ENCODE measurements at places on chromosomes 3 and 15.
A peak's percentile ranks its signal among the peaks of the same experiment; 100 is the strongest.

DNA sequence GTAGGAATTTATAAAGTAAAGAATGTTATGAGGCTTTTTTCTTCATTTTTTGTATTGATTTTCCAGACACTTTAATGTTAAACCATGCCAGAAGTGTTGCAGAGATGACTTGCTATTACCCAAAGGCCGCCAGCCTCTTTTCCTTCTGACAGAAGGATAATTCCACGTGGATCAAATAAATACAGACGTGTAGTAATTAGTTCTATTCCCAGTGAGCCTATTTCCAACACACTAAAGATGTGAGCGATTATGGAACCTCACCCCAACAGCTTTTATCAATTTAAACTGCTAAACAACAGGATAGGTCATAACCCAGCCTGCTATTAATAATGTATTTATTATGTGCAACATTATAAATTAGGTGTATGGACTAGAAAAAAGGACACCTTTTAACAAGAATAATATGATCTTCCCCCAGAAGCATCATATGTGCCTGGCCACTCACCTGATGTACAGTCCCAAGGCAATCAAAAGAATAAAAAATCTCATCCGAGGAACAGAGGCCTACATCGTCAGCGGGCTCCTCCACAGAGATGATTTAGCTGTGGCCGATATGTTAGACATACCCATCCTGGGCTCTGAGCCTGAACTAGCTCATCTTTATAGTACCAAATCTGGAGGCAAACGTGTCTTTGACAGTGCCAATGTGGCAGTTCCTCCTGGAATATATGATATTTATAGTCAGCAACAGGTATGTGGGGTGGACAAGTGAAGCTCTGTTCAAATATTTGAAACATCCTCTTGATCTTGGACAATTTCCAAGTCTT is 125.9 kb upstream of the C15orf61 start:
- no peak for DNase-seq
- H3K4me1 ChIP-seq = no peaks in the 10 kb centered on the region
- no peaks in the 10 kb centered on the region for H3K36me3 ChIP-seq
- H3K27ac ChIP-seq = no peak overlapping the region

DNA sequence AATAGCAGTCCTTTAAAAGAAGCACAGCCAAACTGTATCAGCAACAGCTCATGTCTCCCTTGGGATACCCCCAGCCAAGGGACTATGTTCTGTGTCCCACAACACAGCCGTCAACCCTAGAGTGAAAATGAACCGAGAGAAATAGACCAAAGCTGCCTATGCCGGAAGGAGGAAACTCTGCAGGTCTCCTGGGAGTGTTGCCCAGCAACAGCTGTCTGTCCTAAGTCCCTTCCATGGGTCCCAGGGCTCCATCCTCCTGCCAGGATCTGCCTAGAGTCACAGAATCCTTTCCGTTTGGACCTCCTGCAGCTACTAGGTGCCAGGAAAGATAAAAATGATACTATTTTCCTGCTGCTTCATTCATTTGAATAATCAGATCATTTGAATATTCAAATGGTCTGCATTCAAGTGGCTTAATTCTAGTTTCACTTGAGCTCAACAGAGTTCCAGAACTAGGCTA is 53.1 kb downstream of the TRANK1 start:
- H3K36me3 ChIP-seq = no peaks in the 10 kb centered on the region
- no peak overlapping the region for H3K4me3 ChIP-seq
- no peaks in the 10 kb centered on the region for H3K27me3 ChIP-seq
- DNase-seq = no peak
- H3K4me1 ChIP-seq = no peaks in the 10 kb centered on the region

GRCh38 chr15:78182336-78182700 is 33.2 kb downstream of the IDH3A start:
- no peaks in the 10 kb centered on the region for H3K27me3 ChIP-seq
- H3K4me1 ChIP-seq = no peaks in the 10 kb centered on the region
- H3K36me3 ChIP-seq = no peaks in the 10 kb centered on the region
- H3K27ac ChIP-seq = no peak overlapping the region

GRCh38 chr15:80893777-80894176 is 95.8 kb downstream of the MESD start:
- no peaks in the 10 kb centered on the region for H3K4me1 ChIP-seq
- no peak overlapping the region for H3K27ac ChIP-seq
- H3K27me3 ChIP-seq = no peaks in the 10 kb centered on the region

DNA sequence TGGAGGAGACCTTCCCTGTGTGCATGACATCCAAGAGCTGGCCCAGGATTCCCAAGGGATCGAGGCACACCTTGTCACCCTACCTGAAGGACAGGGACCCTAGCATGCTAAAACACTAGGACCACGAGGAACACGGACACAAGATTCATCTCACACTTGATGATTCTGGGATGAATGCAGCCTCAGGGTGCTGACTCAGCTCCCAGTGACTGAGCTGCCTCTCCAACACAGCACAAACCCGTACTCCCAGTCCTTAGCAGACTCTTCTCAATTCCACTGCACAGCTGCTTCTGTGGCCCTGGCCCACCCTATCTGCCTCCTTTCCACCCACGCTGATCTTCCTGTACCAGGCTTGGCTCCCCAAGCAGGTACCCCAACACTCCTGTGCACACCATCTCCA is 9.1 kb upstream of the OXTR start:
- H3K4me3 ChIP-seq = no peak overlapping the region
- no peaks in the 10 kb centered on the region for H3K36me3 ChIP-seq
- H3K27me3 ChIP-seq = no peaks in the 10 kb centered on the region
- no peaks in the 10 kb centered on the region for H3K4me1 ChIP-seq
- DNase-seq = no peak
- H3K27ac ChIP-seq = no peak overlapping the region

- H3K36me3 ChIP-seq = no peaks in the 10 kb centered on the region
- H3K4me3 ChIP-seq = no peak overlapping the region
- no peaks in the 10 kb centered on the region for H3K27me3 ChIP-seq
Measured at GRCh38 chr15:35104526-35105147, 19.5 kb upstream of the NANOGP8 start.

GRCh38 chr15:75483961-75484360 is 32.5 kb upstream of the SIN3A start:
- no peak overlapping the region for H3K27ac ChIP-seq
- H3K4me1 ChIP-seq = no peaks in the 10 kb centered on the region
- no peaks in the 10 kb centered on the region for H3K36me3 ChIP-seq

GRCh38 chr3:132563420-132564069 is 33.5 kb upstream of the ACKR4 start:
- H3K4me1 ChIP-seq = no peaks in the 10 kb centered on the region
- no peak for DNase-seq
- no peak overlapping the region for H3K27ac ChIP-seq
- H3K27me3 ChIP-seq = no peaks in the 10 kb centered on the region
- no peaks in the 10 kb centered on the region for H3K36me3 ChIP-seq

DNA sequence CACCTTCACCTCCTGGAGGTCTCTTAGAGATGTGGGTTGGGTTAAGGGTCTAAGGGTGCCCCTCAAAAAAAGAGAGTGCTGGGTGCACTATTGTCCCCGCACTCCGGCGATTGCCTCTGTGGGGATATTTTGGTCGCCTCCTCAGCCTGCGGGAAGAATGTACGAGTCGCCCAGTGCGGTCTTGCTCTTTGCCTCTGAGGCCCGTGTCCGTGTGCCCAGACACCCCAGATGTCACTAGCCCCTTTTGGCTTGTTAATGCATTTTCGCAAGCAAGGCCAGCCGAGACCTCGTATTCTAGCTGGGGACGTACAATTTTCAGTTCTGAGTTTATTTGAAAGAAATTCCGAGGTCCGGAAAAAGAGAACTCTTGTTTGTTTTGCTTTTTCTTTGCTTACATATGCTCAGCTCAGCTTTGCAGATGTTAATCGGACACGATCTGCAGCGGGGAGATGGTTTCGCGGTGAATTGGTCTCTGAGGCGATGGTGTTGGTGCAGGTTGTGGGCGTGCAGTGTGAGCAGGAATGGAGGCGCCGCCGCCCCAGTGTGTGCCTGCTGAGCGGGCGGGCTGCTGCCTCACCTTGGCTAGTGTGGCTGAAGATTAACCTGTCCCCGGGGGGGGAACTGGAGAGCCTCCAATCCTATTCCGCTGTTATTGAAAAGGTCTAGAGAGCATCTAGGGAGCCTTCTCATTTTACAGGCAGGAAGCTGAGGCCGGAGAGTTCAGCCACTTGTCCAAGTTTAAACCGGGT is 1.4 kb downstream of the ST6GAL1 start:
- H3K27me3 ChIP-seq = no peaks in the 10 kb centered on the region
- DNase-seq = peak; percentile 81
- peak overlapping the region; percentile 96 for H3K27ac ChIP-seq
- H3K4me1 ChIP-seq = peaks cover 3% of the 10 kb centered on the region

GRCh38 chr3:27905625-27906024 is 183.5 kb upstream of the EOMES start:
- DNase-seq = no peak
- no peaks in the 10 kb centered on the region for H3K36me3 ChIP-seq
- no peaks in the 10 kb centered on the region for H3K4me1 ChIP-seq

DNA sequence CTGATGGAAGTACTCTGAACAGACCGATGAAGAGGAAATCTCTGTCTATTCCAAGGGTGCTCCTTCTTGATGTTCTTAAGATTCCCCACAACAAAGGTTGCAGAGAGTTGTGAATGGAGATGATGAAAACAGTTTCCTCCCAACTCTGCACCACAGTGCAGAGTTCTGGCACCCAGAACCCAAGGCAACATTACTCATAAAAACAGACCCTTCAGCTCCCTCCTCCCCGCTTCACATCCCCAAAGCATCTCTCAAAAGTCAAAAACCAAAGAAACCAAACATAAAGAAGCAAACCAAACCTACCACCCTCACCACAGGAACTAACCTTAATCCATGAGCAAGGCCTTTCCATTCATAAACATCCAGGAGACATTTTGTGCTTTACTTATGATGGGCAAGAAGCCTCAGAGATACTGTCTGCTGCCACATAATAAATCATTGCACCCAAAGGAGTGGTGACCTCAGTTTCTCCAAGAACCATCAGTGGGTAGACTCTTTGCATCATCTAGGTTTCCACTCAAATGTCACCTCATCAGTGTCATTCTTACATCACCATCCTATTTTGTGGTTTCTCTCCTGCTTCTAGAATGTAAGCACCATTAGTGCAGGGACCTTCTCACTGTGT is 13.2 kb downstream of the PCOLCE2 start:
- H3K27ac ChIP-seq = no peak overlapping the region
- no peak overlapping the region for H3K4me3 ChIP-seq
- DNase-seq = no peak
- no peaks in the 10 kb centered on the region for H3K27me3 ChIP-seq
- H3K4me1 ChIP-seq = no peaks in the 10 kb centered on the region
- no peaks in the 10 kb centered on the region for H3K36me3 ChIP-seq

GRCh38 chr3:8856071-8856470 is 86.7 kb upstream of the OXTR start:
- H3K4me1 ChIP-seq = no peaks in the 10 kb centered on the region
- no peak overlapping the region for H3K27ac ChIP-seq
- H3K27me3 ChIP-seq = no peaks in the 10 kb centered on the region
- H3K36me3 ChIP-seq = no peaks in the 10 kb centered on the region

DNA sequence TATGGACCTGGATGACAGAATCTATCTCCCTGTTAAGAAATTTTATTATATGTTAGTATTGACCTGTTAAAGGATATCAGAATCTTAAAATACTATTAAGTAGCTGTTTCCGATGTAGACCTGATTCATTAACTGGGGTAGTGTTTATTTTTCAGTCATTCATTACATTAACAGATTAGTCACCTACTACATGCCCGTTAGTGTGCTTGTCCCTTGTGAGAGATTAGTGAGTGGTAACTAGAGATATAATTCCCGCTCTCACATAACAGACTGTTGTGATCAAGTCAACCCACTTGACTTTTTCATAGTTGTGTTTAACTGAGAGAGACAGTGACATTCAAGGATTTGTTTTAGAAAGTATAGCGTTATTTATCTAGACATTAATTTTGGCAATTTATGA is 166.8 kb downstream of the TCF12 start:
- no peaks in the 10 kb centered on the region for H3K27me3 ChIP-seq
- no peak overlapping the region for H3K4me3 ChIP-seq
- no peak overlapping the region for H3K27ac ChIP-seq
- DNase-seq = no peak
- no peaks in the 10 kb centered on the region for H3K36me3 ChIP-seq

DNA sequence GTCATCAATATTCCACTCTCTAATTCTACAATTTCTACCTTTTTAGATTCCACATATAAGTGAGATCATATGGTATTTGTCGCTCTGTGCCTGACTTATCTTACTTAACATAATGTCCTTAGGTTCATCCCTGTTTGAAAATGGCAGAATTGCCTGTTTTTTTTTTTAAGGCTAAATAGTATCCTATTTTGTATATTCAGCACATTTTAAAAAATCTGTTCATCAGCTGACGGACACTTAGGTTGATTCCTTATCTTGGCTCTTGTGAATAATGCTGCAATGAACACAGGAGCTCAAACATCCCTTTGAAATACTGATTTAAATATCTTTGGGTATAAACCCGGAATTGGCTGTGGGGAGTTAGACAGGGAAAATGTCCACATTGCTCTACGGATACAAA is 326.7 kb upstream of the THBS1 start:
- no peak overlapping the region for H3K27ac ChIP-seq
- DNase-seq = no peak
- no peaks in the 10 kb centered on the region for H3K36me3 ChIP-seq
- H3K4me1 ChIP-seq = no peaks in the 10 kb centered on the region

DNA sequence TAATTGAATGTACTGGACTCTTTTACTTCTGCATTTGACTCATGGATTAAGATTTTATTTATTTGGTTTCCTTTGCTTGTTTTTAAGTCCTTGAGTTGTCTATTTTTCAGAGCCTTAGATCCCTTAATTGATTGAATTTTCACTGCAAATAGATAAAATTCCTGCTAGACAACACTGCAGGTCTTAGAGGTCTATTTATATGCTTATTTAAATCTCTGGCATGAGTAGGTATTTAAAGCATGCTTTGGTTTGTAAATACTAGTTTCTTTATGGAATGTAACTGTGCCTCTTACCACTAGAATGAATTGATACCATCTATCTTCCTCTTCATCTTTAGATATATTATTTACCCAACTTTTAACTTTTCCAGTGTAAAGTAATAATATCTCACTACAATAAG is 20.0 kb downstream of the PLSCR5 start:
- H3K27me3 ChIP-seq = no peaks in the 10 kb centered on the region
- H3K4me3 ChIP-seq = no peak overlapping the region
- no peak for DNase-seq
- no peak overlapping the region for H3K27ac ChIP-seq

DNA sequence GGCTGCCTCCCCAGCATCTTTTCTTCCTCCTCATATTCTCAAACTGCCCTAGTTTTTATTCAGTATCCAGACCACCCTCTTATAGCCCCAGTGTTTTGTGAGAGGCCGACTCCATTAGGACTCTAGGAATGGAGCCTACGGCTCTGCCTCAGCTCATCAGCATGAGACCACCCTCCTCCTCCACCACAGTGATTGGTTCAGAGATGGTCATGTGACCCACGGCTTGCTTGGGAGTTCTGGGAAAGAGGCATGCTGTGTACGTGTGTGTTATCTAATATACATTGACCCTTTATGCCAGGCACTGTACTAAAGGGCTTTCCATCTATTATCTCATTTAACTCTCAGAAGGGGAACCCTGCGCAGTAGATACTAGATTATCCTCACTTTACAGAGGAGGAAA is 17.8 kb upstream of the CMTM7 start:
- H3K27ac ChIP-seq = no peak overlapping the region
- no peaks in the 10 kb centered on the region for H3K27me3 ChIP-seq
- H3K4me1 ChIP-seq = no peaks in the 10 kb centered on the region
- no peak overlapping the region for H3K4me3 ChIP-seq
- no peaks in the 10 kb centered on the region for H3K36me3 ChIP-seq

- no peak overlapping the region for H3K27ac ChIP-seq
- no peaks in the 10 kb centered on the region for H3K4me1 ChIP-seq
- H3K36me3 ChIP-seq = no peaks in the 10 kb centered on the region
- DNase-seq = no peak
- no peaks in the 10 kb centered on the region for H3K27me3 ChIP-seq
Measured at GRCh38 chr3:31772272-31772671, 208.8 kb downstream of the OSBPL10 start.
